ENCODE measurements at places on chromosomes 2 and 18.

DNA sequence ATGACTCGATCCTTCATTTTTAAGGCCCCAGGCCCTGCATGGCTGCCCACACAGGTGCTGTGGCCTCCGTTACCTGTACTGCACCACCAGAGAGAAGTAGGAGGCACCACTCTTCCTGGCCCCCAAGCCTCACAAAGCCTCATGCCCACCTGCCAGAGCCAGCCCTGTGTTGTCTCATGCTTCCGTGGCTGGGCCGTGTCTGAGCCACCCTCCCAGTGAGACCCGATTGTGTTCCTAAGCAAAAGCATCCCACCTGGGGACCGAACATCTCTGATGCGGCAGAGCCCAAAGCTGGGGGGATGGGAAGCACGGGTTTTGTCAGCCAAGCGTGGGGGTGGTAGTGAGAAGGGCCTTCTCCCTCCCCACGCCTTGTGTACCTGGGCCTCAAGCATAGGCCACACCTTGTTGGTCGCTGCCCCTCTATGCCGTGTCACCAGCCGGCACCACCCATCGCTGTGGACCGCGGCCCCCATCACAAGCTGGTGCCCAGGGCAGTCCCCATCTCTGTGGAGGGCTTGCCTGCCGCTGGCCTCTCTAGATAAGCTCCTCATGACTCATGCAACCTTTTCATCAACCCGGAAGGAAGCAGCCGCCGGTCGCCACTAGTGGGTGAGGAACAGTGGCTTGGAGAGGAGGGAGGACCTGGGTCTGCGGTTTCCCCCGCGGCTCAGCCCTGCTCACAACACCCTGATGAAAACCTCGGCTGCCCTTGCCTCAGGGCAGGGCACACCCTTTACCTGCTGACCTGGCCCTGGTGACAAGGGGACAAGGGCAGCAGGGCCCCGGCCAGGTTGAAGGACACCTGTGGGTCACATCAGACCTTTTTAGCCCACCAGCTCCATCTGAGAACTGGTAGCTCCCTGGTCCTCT, 2.7 kb upstream of the RNPEPL1 start:
- no peak for DNase-seq

- no peak for DNase-seq
Observed at GRCh38 chr2:128026448-128027277, 1.2 kb downstream of the SAP130 start.

DNA sequence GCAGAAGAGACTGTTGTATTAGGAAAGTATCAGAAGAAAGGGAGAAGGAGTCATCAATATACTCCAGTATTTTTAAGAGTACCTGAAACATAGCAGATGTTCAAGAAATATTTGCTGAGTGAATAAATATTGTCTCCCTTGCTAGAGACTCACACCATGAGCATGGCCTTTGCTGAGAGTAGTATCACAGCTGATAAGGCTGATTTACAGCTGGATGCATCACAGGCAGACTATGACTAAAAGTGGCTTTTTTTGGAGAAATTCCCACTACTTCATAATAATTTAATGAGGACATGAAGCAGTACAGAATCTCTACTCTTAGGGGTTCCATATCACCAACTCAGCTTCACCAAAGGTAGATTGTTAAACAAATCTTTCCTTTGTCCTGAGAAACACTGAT, 373.3 kb downstream of the RBM43 start:
- DNase-seq: no peak

DNA sequence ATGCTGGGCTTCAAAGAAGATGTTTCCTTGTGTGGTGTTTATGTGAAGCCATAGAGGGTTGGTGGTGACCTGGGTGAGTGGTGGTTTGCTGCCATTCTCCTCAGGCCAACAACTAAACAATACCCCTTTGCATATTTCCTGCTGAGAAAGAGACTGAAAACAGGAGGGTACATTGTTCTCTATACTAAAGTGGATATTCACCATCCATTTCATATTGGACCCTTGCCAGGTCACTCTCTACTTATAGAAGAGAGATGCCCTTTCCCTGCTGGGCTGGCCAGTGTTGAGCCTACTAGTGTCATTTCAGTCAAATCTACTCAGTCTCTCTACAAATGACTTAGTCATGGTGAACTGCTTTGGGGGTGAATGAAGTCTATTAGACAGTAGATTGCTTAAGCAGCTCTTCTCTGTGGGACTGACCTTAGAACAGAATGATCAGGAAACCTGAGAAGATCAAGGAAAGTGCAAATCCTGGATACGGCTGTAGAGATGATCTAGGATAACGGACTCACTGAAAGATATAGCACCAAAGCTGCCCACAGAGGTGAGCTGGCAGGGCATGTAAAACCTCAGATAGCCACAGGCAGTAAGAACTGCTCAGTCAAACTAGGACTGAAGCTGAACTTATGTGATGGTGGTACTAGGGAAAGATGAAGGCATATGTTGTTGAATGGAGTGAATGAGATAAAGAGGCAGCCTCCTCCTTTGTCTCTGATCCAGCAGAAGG, 154.9 kb downstream of the MYO3B start:
- DNase-seq: no peak

GRCh38 chr2:79114797-79115494, 5.3 kb upstream of the REG1A start:
- no peak for DNase-seq

GRCh38 chr2:133054297-133054696, 384.3 kb upstream of the LYPD1 start:
- DNase-seq: no peak
